EH (cell line): ENCODE measurements at places on chromosomes 7 and 10.

DNA sequence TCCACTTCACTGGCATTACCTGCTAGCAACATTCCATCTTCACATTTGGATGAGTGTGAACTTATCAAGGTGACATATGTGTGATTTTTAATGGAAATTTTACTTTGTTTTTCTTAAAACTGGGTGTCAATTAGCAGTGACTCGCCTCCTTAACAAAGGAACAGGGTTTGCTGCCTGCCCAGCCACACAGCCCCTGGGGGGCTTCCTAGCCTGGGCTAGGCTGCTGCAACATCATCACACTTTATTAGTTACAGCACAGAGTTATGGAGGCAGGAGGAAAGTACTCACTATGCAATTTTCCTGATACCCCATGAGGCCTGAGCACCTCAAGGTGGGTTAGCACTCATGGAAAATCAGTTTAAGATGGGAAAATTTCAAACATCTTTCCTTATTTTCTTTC, 861.3 kb downstream of the NRG3 start:
- no peak for DNase-seq

- peak; percentile 54 for DNase-seq
Observed at GRCh38 chr7:103573479-103574058, 127.6 kb upstream of the SLC26A5 start.

- DNase-seq: no peak
Observed at GRCh38 chr7:55500117-55500756, 72.1 kb downstream of the VOPP1 start.

- no peak for DNase-seq
Observed at GRCh38 chr7:141375442-141375841, 175.8 kb upstream of the AGK start.
